Activated CD4-positive, alpha-beta T cell treated with anti-CD3 and anti-CD28 coated beads, Interleukin-2, Interleukin-6, amounts not matched to agents 100 ng/mL and 50 ng/mL, durations not matched to agents 16 hours and 8 hours (primary cell): ENCODE measurements at places on chromosomes 2 and 18.

- DNase-seq = no peak
Measured at GRCh38 chr18:24567199-24567598, 106.8 kb downstream of the HRH4 start.

- peak; percentile 51 for DNase-seq
Measured at GRCh38 chr2:216857131-216857550, 2.7 kb downstream of the TNP1 start.

GRCh38 chr2:38279201-38279600, 97.9 kb downstream of the ATL2 start:
- no peak for DNase-seq

DNA sequence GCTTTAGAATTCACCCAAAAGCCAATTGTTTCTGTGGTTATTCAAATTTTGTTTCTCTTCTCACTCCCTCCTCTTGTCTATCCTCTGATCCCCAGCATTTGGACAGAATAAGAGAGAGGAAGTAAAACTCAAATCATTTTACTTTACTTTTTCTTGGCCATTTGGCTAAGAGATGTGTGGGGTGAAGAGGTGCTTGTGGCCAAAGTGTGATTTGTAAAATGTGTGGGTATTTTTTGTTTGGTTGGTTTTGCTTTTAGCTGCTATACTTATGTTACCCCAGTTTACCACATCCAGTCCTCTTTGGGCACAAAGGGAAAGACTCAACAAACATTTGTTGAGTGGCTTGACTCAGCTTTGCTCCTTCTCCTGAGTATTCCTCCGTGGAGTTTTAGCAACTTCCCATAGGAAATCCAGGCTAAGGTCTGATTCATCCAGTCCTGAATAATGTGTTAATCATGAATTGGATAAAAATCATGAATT, 109.1 kb upstream of the CYP1B1 start:
- peak; percentile 22 for DNase-seq

GRCh38 chr2:97730245-97730644, 16.9 kb downstream of the ZAP70 start:
- DNase-seq = no peak
